ENCODE measurements at places on chromosomes 2 and 18. TPM values are rescaled to one million over a fixed set of nuclear protein-coding genes. Genes with fewer than 3 reads are reported as not detected.

OTOS gene
- total RNA-seq = not detected

DNA sequence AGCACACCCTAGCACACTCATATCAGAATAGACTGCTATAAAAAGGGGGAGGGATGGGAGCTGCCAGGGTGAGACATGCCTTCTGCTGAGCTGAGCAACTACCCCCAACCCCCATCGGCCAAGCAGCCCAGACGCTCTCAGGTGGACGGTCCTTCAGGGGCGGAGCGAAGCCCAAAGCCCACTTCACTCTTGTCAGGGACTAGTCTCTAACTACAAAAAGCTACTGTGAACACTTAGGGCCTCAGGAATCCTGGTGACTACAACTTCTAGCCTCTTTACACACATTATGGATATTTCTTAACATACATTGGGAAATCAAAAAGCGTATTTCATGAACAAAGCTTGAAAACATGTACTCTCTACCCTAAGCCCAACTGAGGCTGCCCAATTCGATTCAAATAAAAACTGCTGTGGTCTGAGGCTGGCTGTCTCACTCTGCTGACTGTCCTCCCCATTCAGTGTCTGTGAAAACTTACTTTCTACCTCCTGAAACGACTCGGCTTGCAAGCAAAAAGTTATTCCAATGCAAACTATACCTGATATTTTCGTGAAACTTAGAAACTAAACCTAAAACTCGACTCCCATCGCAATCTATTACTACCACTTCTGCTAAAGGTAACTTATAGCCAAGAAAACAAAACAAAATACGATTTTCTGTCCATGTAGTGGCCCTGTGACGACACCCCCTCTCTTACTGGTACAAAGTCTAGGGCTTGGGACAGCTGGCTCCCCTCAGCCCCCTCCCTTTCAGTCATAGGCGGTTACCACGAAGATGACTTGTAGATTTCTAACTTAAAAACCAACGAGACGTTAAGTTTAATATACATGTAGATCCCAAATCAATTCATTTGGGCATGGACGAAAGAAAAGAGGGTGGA lies 1.2 kb downstream of the SERTAD2 start:
- H3K4me1 ChIP-seq = peaks cover 34% of the 10 kb centered on the region
- no peaks in the 10 kb centered on the region for H3K36me3 ChIP-seq
- H3K27me3 ChIP-seq = no peaks in the 10 kb centered on the region
- peak overlapping the region; percentile 93 for H3K27ac ChIP-seq
- H3K4me3 ChIP-seq = peak overlapping the region; percentile 91

DNA sequence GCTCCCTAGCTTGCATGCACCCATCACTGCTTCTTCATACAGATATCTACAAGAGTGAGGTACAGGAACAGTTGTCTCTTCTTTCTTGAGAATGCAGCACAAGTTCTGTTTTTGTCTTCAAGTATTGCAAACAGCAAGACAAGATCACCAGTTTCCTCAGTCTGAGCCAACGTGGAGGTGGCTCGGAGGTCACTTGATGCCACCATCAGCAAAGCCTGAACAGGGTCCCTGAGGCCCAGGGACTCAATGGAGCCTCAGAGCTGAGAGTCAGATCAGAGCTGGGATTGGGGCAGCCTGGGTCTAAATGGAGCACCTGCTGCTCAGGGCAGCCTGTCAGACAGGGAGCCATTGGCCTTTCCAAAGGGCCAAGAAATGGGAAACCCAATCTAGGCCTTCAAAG lies 290.7 kb upstream of the ID2 start:
- H3K4me1 ChIP-seq = peaks cover 6% of the 10 kb centered on the region
- H3K27me3 ChIP-seq = no peaks in the 10 kb centered on the region
- no peaks in the 10 kb centered on the region for H3K36me3 ChIP-seq
- no peak overlapping the region for H3K27ac ChIP-seq

AKAIN1 gene
- total RNA-seq = not detected

DNA sequence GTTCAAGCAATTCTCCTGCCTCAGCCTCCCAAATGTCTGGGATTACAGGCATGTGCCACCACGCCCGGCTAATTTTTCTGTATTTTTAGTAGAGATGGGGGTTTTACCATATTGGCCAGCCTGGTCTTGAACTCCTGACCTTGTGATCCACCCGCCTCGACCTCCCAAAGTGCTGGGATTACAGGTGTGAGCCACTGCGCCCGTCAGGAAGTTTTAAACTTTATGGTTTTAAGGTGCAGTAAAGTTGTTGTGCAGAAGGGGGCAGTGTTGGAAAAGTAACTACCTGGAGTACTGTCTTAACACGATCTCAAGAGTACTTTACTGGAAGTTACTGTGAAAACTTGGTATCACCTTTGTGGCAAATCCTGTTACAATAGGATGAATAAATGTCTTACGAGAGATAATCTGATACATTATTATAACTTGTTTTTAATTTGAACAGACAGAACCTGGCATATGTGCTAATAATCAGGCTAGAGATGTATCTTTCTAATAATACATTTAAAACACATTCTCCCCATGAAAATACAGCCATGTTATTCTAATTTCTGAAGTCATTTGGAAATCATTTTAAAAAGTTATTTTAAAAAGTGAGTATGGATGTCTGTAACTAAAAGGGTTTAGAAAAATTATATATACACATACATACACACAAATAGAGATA lies 10.8 kb downstream of the SPDYA start:
- no peak overlapping the region for H3K27ac ChIP-seq
- H3K4me3 ChIP-seq = no peak overlapping the region
- DNase-seq = peak; percentile 49

- H3K4me1 ChIP-seq = peaks cover 28% of the 10 kb centered on the region
- peak overlapping the region; percentile 95 for H3K27ac ChIP-seq
- no peaks in the 10 kb centered on the region for H3K27me3 ChIP-seq
- DNase-seq = no peak
- no peaks in the 10 kb centered on the region for H3K36me3 ChIP-seq
Measured at GRCh38 chr2:239165206-239165831, 235.5 kb downstream of the HDAC4 start.

GRCh38 chr2:217919781-217920351 lies 82.9 kb downstream of the TNS1 start:
- no peak overlapping the region for H3K27ac ChIP-seq
- peaks cover 2% of the 10 kb centered on the region for H3K27me3 ChIP-seq
- no peaks in the 10 kb centered on the region for H3K36me3 ChIP-seq
- no peak overlapping the region for H3K4me3 ChIP-seq
- DNase-seq = no peak

GRCh38 chr2:24720310-24720709 lies 72.9 kb downstream of the PTRHD1 start:
- DNase-seq = no peak
- H3K4me1 ChIP-seq = no peaks in the 10 kb centered on the region
- no peak overlapping the region for H3K4me3 ChIP-seq
- H3K27me3 ChIP-seq = no peaks in the 10 kb centered on the region
- H3K27ac ChIP-seq = peak overlapping the region; percentile 30
- H3K36me3 ChIP-seq = peaks cover 57% of the 10 kb centered on the region

NGEF gene
- not detected for total RNA-seq

DNA sequence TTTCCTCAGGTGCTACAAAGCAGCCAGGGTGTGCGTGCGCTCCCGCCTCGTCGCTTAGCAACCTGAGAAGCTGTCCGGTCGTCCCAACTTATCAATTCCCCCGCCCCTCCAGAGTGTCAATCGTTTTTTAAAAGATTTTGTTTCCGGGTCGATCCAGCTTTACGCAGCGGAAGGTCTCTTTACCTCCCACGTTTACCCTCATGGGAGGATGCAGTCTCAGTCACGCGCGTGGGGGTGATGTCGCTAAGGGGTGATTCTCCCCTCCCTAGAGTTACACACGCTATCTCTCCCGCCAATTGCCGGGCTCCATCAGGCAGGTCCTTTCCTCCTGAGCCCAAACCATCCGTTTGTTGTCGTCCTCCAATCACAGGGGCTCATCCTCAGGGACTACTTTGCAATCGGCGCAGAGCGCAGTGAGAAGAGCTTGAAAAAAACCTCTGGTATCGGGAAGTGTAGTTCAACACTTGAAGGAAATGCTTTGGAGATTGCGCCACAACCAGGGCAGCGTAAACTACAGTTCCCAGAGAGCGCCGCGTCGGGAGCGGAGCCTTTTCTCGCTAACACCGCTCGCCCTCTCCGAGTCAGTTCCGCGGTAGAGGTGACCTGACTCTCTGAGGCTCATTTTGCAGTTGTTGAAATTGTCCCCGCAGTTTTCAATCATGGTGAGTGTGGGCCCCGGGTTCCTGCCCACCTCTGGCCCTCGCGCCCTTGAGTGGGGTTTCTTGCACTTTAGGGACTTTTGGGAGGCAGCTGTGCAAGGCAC lies at the start of the genes MDH1 and WDPCP:
Gene MDH1, plus strand, starts transcription at position 579 of the 763 bp plus-strand sequence. Its CDS starts 81 bp downstream, at position 660.
Gene WDPCP, minus strand, starts transcription at position 93 of the 763 bp plus-strand sequence. CDS start 206 bp downstream, outside the sequence.
- peak within 1 kb of the TSS; percentile 96 for H3K27ac ChIP-seq
- no peaks in the 10 kb centered on the region for H3K27me3 ChIP-seq
- peak; percentile 94 for DNase-seq
- H3K36me3 ChIP-seq = peaks cover 17% of the 10 kb centered on the region
- peaks cover 48% of the 10 kb centered on the region for H3K4me1 ChIP-seq
- H3K4me3 ChIP-seq = peak within 1 kb of the TSS; percentile 94

Measured in naive thymus-derived CD8-positive, alpha-beta T cell (primary cell).